Camera-type eye (tissue), 1 donor: ENCODE measurements at places on chromosomes 5 and 9. TPM values are rescaled to one million over a fixed set of nuclear protein-coding genes. Genes with fewer than 3 reads are reported as not detected.

The NUTM2F gene
- not detected for total RNA-seq

The ARL10 gene
- 25.1 TPM for total RNA-seq

The ADAMTSL1 gene
- 85.3 TPM for total RNA-seq

The NR2F1 gene
- 82.4 TPM for total RNA-seq

The CSF1R gene
- total RNA-seq, result 22.4 TPM

The GCNT1 gene
- total RNA-seq, result 15.8 TPM

The ANKDD1B gene
- 1.4 TPM for total RNA-seq

The IER5L gene
- 11.9 TPM for total RNA-seq

The WDR31 gene
- total RNA-seq, result 17.2 TPM
